SK-N-MC (cell line): ENCODE measurements at places on chromosomes 7 and 10.

DNA sequence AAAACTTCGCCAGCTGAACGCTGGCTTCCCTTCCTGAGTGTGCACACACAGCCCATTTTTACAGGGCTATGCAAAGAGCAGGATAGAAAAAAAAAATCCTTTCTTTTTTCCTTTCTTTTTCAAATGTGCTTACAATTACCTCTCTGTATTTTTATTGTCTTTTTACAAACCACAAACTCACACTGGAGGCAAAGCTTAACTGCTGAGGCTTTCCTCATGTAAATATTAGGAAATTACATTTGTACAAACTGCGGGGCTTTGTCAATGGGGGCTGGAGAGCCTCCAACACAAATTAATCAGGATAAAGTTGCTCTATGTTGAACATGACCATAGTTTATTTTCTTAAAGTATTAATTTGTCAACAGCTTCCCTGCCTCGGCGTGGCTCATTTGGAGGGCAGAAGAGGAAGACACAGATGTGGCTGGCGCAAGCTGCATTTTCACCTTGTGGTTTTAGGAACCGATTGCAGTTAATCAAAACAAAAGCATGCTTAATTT lies 411.7 kb upstream of the MKI67 start:
- DNase-seq: peak; percentile 10

DNA sequence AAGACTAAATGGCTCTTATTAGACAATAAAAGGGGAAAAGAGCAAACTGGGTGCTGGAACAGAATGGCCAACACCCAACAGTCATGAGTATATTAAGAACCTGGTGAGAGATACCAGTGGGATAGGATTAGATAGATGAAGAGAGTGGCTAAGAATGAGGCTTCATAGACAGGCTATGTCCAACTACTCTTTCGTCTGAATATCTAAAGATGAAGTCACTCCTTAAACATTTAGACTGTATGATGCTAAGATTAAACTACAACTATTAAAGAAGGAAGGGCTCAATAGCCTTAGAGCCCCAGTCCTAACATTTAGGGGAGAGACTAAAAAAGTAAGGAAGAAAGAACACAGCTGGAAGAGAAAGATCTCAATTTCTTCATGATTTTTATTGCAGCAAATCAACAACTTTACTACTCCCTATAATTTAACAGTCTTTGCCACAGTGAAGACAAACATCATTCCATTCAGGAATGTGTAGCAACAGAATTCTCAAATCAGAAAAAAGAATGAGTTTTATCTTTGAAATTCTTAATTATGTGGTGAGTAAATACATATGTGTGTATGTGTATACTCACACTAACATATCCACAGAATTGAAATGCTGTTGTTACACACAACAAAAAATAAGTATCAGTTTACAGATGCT lies 45.6 kb downstream of the CACNA2D1 start:
- DNase-seq: no peak

GRCh38 chr7:87144173-87144657 lies 8.0 kb upstream of the DMTF1 start:
- DNase-seq: no peak

DNA sequence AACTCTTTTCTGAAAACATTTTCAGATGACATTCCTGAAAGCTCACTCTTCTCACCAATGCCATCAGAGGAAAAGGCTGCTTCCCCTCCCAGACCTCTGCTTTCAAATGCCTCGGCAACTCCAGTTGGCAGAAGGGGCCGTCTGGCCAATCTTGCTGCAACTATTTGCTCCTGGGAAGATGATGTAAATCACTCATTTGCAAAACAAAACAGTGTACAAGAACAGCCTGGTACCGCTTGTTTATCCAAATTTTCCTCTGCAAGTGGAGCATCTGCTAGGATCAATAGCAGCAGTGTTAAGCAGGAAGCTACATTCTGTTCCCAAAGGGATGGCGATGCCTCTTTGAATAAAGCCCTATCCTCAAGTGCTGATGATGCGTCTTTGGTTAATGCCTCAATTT lies 16.5 kb downstream of the ANLN start:
- DNase-seq: no peak
